ENCODE measurements at places on chromosomes 7 and 10. TPM values are rescaled to one million over a fixed set of nuclear protein-coding genes. Genes with fewer than 3 reads are reported as not detected.

DNA sequence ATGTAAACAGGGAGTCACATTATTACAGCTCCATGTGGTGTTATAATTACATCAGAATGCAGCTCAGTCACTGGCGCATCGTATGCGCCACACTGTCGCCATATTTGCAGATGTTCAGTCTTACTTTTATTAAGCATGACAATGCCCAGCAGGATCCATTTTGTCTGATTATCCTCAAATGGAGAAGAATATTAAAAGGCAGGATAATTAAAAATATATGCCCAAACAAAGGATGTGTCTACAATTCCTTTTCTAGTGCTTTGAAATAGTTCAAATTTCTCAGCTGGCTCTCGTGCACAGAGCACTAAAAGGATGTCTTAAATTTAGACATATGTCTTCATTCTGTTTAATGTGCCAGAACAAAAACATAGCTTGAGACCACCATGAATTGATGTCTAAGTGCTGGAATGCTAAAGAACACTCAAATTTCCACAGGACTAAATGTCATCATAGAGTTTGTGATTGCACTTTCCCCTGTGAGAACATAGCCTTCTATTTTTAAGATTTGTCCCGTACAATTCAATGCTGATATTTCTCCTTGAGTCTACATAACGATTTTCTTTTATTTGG, 168.0 kb downstream of the DKK1 start:
- no peak overlapping the region for H3K4me3 ChIP-seq
- H3K36me3 ChIP-seq: no peaks in the 10 kb centered on the region
- H3K27ac ChIP-seq: no peak overlapping the region
- DNase-seq: no peak
- no peaks in the 10 kb centered on the region for H3K4me1 ChIP-seq

- H3K4me1 ChIP-seq: no peaks in the 10 kb centered on the region
- H3K36me3 ChIP-seq: no peaks in the 10 kb centered on the region
- H3K27me3 ChIP-seq: peaks cover 16% of the 10 kb centered on the region
- no peak overlapping the region for H3K27ac ChIP-seq
- no peak for DNase-seq
Measured at GRCh38 chr7:26449175-26450165, 157.8 kb downstream of the SNX10 start.

- DNase-seq: no peak
- no peak overlapping the region for H3K27ac ChIP-seq
- no peaks in the 10 kb centered on the region for H3K4me1 ChIP-seq
- H3K27me3 ChIP-seq: no peaks in the 10 kb centered on the region
- no peaks in the 10 kb centered on the region for H3K36me3 ChIP-seq
Measured at GRCh38 chr10:129727071-129727470, 237.0 kb downstream of the EBF3 start.

DNA sequence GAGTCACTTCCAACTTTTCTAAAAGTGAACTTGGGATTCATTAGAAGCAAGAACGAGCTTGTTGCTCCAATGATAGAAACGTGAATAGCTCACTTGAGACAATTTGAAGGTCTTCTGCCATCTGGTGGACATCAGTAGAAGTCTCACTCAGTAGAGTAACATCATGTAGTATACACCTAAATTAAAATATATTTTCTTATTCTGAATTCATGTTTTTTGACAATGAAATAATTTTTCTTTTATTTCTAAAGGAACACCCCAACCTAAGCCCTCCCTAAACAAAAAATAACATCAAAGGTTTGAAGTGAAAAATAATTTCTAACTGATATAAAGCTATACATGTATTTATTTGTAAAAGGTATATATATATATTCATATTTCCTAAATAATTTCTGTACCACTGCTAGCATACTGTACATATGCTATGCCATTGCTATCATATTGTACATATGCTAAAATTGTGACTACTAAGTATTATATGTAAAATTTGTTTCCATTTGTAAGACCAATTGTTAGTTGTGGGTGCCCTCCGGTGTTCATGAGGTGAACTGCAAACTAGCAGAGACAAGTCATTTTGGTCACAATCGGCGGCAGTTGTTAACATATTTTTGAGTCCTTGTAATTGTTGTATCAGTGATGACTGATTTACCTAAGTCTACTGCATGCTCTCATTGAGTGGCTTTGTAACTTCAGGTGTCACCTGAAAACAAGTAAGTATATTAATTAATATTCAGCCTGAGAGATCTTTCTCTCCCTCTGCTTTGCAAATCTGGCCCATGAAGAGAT, 121.9 kb downstream of the PTPRZ1 start:
- H3K36me3 ChIP-seq: no peaks in the 10 kb centered on the region
- H3K27ac ChIP-seq: no peak overlapping the region
- no peaks in the 10 kb centered on the region for H3K27me3 ChIP-seq

DNA sequence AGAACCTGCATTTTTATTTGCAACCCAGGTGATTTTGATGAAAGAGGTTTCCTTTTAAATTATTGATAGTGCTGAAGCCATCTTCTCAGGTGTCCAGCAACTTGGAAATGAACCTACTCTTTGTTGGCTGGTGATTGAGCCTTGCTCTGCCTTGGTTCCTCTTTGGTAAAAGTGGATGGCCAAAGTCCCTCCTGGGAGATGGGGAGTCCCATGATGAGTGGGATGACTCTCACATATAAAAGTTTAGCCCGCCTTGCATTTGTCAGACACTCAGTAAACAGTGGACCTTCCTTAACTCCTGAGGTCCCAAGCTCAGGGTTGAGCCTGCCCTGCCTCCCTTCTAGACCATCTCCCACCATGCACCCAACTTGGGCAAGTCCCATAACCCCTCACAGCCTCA, 28.9 kb upstream of the KAT6B start:
- peaks cover 2% of the 10 kb centered on the region for H3K36me3 ChIP-seq
- no peaks in the 10 kb centered on the region for H3K27me3 ChIP-seq
- peaks cover 11% of the 10 kb centered on the region for H3K4me1 ChIP-seq
- no peak overlapping the region for H3K27ac ChIP-seq
- no peak overlapping the region for H3K4me3 ChIP-seq

GRCh38 chr7:93062599-93062998, 55.2 kb downstream of the SAMD9 start:
- H3K27me3 ChIP-seq: peaks cover 7% of the 10 kb centered on the region
- peaks cover 7% of the 10 kb centered on the region for H3K4me1 ChIP-seq
- DNase-seq: no peak
- H3K4me3 ChIP-seq: no peak overlapping the region

DNA sequence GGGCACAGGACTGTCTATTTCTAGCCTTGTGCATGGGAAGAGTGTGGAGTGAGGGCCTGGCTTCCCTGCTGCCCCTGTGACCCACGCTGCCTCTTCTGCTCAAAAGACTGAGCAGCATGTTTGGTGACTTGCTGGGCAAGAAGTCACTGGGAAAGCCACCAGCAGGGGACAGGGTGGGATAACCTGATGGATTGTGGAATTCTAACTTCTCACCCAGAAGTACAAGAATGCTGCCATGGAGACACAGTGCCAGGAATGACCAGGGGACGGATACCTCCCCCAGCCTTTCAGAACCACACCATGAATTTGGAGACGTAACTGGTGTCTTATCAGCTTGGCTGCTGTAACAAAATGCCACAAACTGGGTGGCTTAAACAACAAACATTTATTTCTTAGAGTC, 28.4 kb downstream of the GALNTL5 start:
- peaks cover under 1% of the 10 kb centered on the region for H3K27me3 ChIP-seq
- no peak for DNase-seq
- no peaks in the 10 kb centered on the region for H3K36me3 ChIP-seq

DNA sequence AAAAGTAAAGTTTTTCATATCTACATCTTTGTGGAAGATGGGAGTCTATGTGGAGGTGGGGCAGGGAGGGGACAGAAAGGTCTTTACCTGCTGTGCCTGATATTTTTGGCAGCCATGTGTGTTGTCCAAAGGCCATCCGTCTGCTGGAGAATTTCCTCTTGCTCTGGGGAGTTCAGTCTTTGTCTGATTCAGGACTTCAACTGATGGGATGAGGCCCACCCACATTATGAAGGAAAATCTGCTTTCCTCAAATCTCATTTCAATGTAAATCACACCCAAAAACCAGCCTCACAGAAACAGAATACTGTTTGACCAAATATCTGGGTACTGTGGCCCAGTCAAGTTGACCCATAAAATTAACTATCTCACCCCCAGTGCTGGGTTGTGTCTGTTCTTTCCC, 12.5 kb upstream of the ITIH5 start:
- DNase-seq: no peak
- H3K4me3 ChIP-seq: no peak overlapping the region
- H3K27ac ChIP-seq: no peak overlapping the region
- H3K27me3 ChIP-seq: peaks cover 26% of the 10 kb centered on the region
- no peaks in the 10 kb centered on the region for H3K36me3 ChIP-seq
- no peaks in the 10 kb centered on the region for H3K4me1 ChIP-seq

- H3K27ac ChIP-seq: no peak overlapping the region
- DNase-seq: no peak
- H3K27me3 ChIP-seq: peaks cover 14% of the 10 kb centered on the region
- H3K4me1 ChIP-seq: no peaks in the 10 kb centered on the region
- no peak overlapping the region for H3K4me3 ChIP-seq
Measured at GRCh38 chr10:124084708-124085107, 8.7 kb downstream of the CHST15 start.

DNA sequence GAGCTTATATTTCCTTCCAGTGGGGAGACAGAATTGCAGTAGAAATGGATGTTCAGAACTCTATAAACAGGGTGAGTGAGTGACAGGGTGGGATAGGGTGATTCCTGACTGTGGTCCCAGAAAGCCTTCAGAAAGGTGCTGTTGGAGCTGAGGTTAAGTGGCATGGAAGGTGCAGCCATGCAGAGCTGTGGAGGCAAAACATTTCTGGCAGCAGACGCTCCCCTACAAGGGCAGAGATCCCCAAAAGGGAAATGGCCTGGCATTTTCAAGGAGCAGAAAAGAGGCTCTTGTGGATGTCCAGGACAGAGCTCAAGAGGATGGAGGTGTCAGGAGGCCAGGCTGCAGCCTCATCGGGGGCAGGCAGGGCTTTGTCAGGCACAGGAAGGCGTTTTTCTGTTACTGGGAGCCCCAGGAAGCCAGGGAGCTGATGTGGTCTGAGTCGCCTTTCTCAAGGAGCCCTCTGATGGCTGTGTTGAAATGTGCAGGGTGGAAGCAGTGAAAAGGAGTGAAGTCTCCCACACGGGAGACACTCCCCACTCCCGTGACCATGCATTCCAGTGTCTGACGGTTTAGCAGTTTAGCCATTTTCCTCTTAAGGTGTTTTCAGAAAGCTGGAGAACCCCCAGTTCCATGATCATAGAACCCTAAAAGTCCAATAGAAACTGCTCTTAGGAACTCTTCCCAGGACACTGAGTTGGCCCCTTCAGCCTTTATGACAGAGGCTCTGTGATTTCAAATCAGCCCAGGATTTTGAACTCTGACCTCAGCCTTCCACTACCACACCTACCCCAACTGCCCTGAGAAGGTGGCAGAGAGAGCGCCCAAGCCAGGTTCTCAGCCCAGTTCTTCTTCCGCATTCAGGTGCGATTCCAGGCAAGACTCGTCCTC, 96.2 kb downstream of the C10orf105 start:
- DNase-seq: no peak
- H3K4me1 ChIP-seq: no peaks in the 10 kb centered on the region
- H3K27me3 ChIP-seq: peaks cover 2% of the 10 kb centered on the region
- no peak overlapping the region for H3K27ac ChIP-seq
- H3K4me3 ChIP-seq: no peak overlapping the region
- H3K36me3 ChIP-seq: no peaks in the 10 kb centered on the region

DNA sequence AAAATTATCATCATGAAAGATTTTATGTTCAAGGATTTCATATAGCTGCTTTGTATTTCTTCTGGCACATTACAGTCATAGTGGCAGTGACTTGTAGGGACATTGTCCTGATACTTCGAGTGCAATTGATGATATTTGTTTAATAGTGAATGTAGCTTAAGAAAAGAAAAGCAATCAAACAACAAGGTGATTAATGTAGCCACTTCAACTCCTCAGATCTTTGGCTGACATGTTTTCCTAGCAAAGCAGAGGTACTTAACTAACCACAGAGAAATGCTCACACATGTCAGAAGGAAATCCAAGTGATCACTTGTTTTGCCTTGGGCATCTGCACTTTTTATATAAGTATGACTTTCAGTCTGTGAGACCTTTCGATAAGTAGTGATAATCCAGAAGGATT, 470.3 kb downstream of the AUTS2 start:
- H3K4me1 ChIP-seq: no peaks in the 10 kb centered on the region
- no peak for DNase-seq
- H3K27ac ChIP-seq: no peak overlapping the region
- H3K36me3 ChIP-seq: no peaks in the 10 kb centered on the region
- H3K27me3 ChIP-seq: no peaks in the 10 kb centered on the region
- H3K4me3 ChIP-seq: no peak overlapping the region

DNA sequence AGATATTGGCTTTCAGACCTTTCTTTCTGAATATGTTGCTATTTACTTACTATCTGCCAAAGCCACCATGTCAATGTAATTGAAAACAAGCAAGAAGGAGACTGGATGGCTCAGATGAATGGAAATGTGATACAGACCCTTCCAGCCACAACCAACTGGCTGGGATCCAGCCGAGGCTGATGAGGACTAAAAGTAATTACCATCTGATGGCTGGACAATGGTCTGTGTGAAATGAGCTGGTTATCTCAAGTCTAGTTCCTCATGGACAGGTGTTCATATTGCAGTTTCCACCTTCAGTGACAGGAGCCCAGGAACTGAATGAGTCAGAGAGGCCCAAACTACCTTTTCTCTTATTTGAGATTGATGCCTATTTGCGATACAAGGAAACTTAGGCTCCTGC, 267.5 kb downstream of the GATA3 start:
- DNase-seq: no peak
- H3K4me1 ChIP-seq: peaks cover 41% of the 10 kb centered on the region
- no peak overlapping the region for H3K4me3 ChIP-seq
- H3K27ac ChIP-seq: no peak overlapping the region
- H3K27me3 ChIP-seq: no peaks in the 10 kb centered on the region
- H3K36me3 ChIP-seq: peaks cover 13% of the 10 kb centered on the region

GRCh38 chr7:155256761-155257481, 40.8 kb upstream of the INSIG1 start:
- peaks cover 26% of the 10 kb centered on the region for H3K27me3 ChIP-seq
- H3K4me1 ChIP-seq: peaks cover 7% of the 10 kb centered on the region
- no peak overlapping the region for H3K4me3 ChIP-seq
- H3K27ac ChIP-seq: no peak overlapping the region

DNA sequence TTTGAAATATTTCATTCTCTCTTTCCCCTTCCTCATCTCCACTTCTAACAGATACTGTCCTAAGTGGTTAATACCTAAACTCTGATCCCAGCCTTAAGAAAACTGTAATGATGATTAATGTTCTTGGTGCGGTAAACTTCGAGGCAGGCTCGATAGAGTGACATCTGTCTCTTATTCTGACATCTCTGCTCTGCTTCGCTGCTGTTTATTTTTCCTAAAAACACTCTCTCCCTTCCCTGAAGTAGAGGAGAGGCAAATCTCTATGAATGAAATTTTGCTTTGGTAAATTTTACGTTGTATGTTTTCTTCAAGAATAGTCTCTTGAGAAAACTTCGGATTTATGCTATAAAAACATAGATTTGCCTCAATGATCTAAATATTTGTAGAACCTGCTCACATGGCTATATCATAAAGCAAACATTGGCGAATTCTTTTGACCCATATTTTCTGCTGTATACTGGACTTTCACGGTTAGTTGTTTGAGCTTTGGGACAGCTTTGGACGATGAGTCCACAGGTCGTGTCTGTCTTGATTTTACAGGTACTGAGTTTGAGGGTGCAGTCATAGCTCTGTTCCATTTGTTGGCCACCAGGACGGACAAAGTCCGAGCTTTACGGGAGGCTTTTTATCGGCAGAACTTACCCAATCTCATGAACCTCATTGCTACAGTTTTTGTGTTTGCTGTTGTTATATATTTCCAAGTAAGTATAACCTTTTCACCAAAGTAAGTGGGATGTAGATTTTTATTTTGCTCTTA, 27.1 kb downstream of the SEC61A2 start:
- no peaks in the 10 kb centered on the region for H3K27me3 ChIP-seq
- H3K4me3 ChIP-seq: no peak overlapping the region
- peaks cover 37% of the 10 kb centered on the region for H3K36me3 ChIP-seq
- peaks cover 1% of the 10 kb centered on the region for H3K4me1 ChIP-seq

The RBP3 gene
- total RNA-seq: not detected

The MUC3A gene
- total RNA-seq: 0.20 TPM

The CUBN gene
- total RNA-seq: 0.80 TPM

The NEURL1 gene
- 1.1 TPM for total RNA-seq

The ITPRID1 gene
- not detected for total RNA-seq

The ASZ1 gene
- not detected for total RNA-seq
